ENCODE measurements at places on chromosomes 5 and 9. TPM values are rescaled to one million over a fixed set of nuclear protein-coding genes. Genes with fewer than 3 reads are reported as not detected.

Gene RCL1
- 13.9 TPM for total RNA-seq

Gene KCTD16
- not detected for total RNA-seq

Gene DMRT3
- total RNA-seq, result not detected

Gene IL6ST
- total RNA-seq, result 55.2 TPM

Gene PCDHGB4
- 2.8 TPM for total RNA-seq

Gene CCL27
- total RNA-seq, result 0.20 TPM

Gene STPG3
- not detected for total RNA-seq

Gene HABP4
- 1.2 TPM for total RNA-seq

Gene POU4F3
- total RNA-seq, result not detected

- ATAC-seq, result peak; percentile 93
These were observed 79.1 kb downstream of the NTNG2 start for GRCh38 chr9:132240841-132241482.

DNA sequence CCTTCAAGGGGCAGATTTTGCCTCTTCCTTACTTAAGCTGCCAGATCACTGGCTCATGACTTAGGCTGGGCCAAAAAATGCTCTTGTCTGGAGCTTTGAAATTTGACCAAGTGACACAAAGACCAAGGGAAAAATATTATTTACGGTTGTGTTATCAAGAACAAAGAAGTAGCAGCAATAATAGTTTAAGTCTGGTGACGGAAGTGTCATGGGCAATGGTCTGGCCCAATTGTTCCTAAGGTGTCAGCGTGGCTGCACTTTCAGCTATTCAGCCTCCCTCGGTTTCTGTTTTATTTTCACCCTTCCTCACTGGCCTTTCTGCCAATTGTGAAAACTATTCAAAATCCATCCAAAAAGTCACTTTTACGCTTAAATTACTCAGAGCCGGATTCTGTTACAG, 185.3 kb downstream of the CDH18 start:
- ATAC-seq, result no peak

- ATAC-seq, result no peak
These were observed 213.5 kb downstream of the SMARCA2 start for GRCh38 chr9:2228641-2229040.

DNA sequence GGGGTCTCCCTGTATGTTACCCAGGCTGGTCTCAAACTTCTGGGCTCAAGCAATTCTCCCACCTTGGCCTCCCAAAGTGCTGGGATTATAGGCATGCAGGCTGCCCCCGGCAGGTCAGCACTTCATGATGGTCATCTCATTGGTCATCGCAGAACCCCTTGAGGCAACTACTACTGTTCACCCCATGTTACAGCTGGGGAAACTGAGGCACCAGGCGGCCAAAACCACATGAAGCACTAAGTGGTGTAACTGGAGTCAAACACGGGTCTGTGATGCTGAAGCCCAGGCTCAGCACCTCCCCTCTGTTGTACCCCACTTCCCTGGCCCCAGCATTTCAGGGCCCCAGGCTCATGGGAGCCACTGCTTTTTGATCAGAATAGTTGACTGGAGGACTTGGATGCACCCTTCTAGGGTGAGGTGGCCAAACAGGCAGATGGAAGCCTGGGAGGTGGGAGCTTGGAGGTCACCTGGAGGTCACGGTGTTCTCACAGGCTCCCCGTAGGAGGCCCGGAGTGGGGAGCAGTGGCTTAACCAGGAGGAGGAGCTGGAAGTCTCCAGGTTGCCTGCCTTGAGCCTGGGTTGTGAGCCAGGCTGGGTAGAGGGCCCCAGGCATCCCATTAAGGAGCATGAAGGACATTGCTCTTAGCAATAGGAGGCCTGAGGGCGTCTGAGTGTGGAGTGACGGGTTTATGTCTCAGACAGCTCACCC, 57.3 kb upstream of the RPL26L1 start:
- no peak for ATAC-seq

DNA sequence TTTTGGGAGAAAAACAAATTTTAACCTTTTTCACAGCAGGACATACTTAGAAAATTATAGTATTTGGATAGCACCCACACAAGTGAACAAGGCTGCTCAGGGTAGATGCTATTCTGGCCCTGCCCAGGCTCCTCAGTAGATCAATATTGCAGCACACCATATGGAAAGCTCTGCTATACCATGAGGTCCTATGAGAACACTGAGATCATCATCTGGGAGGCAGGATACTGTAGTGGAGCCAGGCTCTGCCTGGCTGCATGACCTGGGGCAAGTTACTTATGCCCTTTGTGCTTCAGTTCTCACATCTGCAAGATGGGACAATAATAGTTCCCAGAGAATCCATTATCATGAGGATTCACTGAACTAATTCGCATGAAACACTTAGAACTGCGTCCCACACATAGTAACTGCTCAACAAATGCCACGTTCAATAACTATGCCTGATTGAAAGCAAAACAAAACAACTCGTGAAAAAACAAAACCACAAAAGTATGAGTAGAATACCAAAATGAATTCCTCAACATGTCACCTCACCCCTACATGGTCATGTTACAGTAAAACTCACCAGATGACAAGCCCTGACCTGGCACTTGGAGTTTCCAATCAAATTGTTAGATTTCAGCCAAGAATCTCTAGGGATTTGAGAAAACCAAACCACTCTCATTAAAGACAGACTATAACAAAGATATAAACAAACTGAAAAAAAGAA, 31.9 kb downstream of the ARSB start:
- ATAC-seq, result no peak

DNA sequence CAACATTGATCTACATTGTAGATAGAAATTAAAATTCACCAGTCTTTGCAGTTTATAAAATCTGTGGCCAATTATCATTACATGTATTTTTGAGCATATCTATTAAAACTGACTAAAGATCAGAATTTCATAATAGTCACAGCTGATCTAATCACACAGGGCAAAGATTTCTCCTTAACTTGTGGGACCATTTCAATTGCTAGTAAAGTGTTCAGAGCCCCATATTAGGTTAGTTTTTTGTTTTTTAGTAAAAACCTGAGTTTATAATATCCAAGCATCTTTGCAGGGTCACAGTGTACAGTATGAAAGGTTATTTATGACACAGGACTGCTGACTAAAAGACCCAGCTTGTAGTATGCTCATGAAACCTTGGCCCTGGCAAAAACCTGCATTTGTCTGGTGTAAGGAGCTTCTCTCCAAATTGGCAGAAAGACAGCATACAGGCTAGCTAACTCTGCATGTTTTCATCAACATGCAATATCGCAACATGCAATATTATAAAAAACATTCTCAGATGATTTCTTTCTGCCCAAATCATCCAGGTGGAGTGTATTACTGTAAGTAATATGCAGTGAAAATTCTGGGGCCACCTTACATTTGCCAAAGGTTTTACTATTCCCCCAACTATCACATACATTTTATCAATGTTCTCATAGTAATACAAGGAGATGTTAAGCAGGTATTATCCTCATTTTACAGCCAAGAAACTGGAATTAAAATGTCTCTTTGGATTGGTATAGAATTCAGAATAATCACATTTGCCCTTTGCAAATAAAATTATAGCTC, 37.7 kb upstream of the ALDH1A1 start:
- ATAC-seq, result no peak

DNA sequence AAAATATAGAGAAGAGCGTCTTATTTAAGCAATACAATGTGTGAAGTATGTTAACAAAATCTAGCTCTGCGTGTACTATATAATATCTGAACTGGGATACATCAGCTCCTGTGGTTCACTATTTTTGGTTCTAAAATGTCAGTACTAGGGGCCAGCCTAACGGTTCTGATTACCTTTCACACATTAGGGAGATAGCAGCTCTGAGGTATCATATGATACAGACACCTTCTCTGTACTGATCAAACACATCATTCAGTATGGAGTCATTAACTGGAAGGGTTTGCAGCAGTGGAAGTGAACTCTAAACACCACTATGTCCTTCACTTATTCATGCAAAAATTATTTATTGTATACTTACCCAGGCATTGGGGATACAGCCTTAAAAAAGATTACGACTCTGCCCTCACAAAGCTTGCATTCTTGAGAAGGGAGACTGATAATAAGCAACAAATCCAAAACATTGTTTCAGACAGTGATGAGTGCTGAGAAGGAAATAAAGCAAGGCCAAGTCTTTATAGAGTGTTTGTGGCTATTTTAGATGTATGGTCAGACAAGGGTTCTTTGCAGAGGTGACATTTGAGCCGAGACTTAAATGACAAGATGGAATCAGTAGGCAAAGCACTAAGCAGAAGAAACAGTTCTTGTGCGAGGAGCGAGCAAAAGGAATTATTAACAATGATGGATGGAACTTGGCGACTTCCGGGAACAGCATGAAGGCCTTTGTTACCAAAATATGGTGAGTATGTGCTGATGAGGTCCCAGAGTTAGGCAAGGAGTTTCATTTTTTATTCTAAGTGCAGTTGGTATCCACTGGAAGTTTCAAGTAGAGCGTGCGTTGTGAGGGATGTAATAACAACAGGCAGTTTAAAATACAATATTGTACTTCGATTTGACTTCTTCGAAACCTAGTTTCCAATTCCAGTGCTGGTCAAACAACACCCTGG, 1.8 kb upstream of the LNPEP start:
- no peak for ATAC-seq

GRCh38 chr5:181130832-181131496, at the start of gene OR2V1:
TSS of gene OR2V1 (minus strand) at chr5:181131169. CDS start at chr5:181125304, 5,865 bp downstream.
- no peak for ATAC-seq

DNA sequence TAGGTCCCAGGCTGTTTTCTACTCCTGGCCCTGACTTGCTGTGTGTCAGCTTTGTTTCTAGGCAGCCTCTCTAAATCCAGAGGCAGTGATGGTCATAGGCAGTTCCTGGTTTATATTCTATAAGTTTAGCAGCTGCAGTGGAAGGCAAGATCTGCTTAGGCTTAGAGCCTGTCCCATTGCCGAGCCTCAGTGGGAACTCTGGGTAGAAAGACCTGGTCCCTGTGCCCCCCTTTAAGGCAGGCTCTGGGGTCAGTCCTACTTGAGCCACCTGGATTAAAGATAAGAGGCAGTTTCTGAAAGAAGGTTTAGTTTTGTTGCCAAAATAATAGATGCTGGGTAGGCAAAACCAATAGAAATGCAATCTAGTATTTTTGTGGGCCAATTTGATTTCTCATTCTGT, 13.6 kb downstream of the MCCC2 start:
- no peak for ATAC-seq

DNA sequence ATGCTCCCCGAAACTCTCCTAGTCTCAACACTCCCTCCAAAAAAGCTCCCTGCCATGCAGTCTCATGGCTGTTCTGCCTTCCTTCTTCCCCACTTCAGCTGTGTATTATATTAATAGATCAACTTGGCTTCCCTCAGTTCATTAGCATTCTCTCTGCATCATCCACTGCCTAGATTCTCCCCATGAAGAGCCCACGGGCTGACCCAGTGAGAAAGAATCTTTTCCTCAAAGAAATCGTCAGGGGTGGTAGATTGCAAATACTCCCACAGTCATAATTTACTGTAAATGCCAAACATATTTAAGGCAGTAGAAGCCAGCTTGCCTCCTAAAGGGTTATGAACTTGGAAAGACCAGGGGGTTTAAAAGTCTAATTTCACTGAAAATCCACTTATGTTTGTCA, 33.5 kb downstream of the GNA14 start:
- no peak for ATAC-seq

DNA sequence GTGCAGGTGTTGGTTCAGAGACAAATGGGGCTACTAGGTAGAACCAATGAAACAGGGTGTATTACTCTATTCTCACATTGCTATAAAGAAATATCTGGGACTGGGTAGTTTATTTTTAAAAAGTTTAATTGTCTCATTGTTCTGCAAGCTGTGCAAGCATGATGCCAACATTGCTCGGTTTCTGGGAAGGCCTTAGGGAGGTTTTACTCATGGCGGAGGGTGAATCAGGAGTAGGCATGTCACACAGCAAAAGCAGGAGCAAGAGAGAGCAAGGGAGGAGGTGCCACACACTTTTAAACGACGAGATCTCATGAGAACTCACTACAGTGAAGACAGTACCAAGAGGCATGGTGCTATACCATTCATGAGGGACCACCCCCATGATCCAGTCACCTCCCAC, 134.6 kb downstream of the PIK3R1 start:
- peak; percentile 68 for ATAC-seq

DNA sequence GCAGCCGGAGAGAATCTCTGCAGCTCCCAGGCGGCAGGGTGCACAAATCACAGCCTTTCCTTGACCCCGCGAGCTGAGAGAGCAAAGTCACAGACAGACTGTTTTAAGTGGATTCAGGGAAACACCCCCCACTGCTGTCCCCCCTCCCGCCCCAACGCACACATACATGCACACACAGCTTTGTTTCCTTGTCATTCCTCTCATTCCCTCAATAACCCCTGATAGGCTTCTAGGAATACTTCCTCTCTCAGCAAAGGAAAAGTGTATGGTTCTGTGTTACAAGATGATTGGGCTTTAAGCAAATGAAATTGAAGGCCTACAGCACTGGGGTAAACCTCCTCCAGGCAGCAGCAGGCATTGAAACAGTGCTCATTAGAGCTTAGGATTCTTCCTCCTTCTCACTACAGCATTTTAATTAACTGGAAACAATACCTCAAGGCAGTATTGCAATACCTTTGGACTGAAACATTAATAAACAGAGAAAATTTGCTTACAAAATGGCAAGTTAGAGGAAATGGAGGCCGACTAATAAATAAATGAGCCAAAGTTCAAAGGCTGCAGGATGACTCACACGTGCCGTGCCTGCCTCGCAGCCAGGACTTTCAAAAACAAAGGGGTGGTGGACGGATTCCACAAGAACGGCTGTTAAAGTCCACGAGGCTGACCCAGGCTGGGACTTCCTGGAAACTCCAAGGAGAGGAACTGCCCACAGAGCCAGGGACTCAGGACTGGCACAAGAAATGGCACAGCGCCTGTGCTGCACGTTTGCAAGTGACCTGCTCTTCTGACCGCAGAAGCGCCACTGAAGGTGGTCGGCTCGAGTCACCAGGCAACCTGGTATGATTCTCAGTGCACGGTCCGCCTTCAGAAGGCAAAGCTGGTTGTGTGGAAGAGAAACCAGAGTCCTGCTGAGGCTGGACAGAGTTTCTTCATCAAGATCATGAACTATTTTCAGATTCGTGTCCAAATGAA, 236.2 kb downstream of the SYK start:
- ATAC-seq, result peak; percentile 24

- no peak for ATAC-seq
These were observed 165.2 kb upstream of the MSX2 start for GRCh38 chr5:174559141-174559540.
